Activated CD8-positive, alpha-beta memory T cell treated with anti-CD3 and anti-CD28 coated beads, Interleukin-2, amount 10 ng/mL, durations not matched to agents 7 days and 5 days (primary cell): ENCODE measurements at places on chromosomes 2 and 18.

GRCh38 chr2:230893841-230894781, 29.4 kb downstream of the ITM2C start:
- DNase-seq: no peak

- no peak for DNase-seq
Observed at GRCh38 chr2:237889016-237889415, 29.6 kb downstream of the RAMP1 start.

DNA sequence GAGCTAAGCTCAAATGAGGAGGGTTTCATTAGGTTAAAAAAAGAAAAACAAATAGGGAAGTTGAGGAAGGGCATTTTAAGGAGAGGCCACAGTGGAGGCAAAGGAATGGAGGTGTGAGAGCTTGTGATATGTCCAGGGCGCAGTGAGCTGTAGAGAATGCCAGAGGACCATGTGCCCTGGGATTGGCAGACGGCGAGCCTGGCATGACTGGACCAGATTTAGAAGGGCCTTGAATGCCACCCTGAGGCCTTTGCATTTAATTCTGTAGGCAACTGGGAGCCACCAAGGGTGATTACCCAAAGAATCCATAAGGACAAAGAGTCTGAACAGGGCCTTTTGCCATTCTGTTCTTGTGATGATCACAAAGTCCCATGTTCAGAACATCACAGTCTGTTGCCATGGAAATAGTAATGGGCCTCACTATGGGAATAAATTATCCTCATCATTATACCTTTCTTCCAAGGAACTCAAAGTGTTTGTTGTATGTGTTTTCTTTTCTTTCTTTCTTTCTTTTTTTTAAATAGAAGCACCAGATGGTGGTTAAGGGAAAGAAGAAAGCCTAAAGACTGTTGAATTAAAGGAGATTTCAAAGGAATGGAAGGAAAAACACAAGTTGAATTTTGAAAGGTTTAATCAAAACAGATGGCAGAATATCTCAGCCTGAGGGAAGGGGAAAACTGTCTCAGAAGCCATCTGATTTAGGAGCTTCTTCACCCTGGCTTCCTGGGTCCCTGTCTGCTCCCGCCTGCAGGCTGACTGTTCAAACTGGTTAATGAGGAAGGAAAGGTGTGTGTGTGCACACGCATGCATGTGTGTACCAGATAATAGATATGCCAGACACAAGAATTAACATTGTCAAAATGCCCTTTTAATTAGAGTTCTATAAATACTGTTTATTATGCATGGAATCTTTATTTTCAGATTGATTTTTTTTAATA, 31.6 kb upstream of the NCOA1 start:
- no peak for DNase-seq

- DNase-seq: no peak
Observed at GRCh38 chr18:24584205-24584604, 123.8 kb downstream of the HRH4 start.

DNA sequence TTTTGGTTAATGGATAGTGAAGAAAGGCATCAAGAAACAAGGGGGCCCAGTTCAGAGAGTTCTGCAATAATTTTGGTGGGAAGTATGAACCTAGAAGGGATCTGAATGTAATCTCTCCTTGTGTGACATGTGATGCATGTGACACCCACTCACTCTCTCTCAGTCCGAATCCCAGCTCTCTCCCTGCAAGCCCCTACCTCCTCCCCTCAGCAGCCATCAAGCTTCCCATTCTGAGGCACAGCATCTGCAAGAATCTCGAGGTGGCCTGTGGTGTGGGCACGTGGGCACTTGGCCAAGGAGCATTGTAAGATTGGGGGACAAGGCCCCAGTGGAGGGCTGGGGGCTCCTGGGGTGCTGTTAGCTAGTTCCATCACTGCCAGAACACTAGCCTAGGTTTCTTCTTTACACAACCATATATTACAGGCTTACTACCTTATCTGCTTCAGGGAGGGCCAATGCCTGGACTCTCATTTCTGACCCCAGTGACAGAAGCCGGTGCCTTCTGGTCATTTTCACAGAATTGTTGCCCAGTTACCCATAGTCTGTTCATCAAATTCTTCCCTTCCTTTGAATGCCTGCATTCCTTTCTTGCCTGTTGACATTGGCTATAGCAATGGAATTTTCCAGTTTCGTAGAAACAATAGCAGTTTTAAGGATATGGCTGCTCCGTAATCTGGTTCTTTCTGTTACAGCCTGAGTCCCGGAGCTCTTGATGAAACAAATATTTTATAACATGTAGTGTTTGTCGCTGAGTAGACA, 13.3 kb upstream of the LCLAT1 start:
- no peak for DNase-seq

- no peak for DNase-seq
Observed at GRCh38 chr18:48542513-48543181, 3.8 kb downstream of the CTIF start.

DNA sequence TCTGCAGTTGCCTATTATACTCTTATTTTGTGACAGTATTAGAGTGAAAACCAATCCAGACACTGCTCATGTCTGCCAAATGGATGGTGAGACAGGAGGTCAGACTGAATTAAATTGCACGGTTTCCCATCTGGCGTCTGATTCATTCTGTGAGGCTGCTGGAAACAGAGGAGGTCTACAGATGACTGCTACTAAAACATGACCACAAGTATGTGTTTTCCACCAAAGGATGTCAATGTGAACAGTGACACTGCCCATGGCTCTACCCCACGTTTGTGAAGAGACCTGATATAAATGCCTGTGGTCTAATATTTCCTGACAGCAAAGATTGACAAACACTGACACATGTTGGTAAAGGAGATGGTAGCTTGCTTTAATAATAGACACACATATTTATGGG, 104.3 kb upstream of the ST6GAL2 start:
- DNase-seq: no peak

DNA sequence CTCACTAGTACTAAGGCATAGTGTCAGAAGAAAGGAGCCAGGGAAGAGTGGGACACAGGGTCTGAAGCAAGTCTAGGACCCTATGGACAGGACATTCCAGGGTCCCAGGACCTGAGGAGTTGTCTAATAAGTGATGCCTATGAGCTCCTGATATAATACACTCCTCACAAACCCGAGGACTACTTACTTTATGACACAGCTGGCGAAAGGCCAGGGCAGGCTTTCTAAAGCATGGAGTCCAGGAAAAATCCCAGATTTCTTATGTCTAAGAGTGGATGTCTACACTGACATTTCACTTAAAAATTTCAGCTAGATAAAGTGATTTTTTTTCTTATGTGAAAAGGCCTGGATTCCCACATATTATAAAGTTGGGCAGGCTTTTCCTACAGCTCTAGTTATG, 502.2 kb upstream of the SETBP1 start:
- DNase-seq: no peak

DNA sequence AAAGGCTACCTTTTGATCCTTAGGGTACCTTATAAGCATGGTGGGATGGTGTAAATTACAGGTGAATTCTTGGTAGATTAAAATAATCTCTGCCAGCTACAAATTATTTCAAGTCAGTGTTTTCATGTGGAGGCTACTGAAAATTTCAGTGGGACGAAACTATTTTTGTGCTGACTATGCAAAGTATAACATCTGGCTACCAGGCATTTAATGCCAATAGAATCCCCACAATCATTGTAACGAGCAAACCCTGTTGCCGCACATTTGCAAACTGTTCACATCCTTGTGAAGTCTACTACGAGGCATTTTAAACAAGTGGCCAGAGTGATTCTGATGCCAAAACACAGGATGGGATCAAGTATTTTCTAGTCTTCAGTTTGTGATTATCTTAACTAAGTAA, 48.1 kb upstream of the SDC1 start:
- no peak for DNase-seq

- DNase-seq: no peak
Observed at GRCh38 chr2:142869461-142870106, 7.9 kb upstream of the KYNU start.

DNA sequence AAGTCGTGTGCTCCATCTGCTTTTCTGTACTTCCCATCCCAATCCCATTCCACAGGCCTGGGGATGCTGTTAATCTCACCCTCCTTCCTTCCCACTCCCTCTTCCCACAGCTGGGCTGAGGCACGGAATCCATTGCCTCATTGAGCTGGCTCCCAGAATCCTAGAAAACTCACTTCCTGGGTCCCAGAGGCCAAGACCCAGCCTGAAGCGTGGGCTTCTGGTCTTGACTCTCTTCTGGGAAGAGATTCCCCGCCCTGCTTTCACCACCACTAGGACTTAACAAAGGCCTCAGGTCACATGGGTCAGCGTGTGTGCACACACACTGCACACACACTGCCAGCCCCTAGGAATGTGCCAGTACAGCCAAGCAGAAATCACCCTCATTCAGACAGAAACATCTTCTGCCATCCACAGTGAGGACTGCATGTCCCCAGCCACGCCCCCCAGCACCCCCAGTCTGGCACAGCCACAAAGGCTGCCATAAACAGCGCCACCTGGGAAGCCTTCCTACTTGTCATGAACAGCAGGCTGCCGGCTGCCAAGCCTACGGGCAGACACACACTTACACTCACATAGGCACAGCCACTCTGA, 165.8 kb downstream of the TNS1 start:
- no peak for DNase-seq

DNA sequence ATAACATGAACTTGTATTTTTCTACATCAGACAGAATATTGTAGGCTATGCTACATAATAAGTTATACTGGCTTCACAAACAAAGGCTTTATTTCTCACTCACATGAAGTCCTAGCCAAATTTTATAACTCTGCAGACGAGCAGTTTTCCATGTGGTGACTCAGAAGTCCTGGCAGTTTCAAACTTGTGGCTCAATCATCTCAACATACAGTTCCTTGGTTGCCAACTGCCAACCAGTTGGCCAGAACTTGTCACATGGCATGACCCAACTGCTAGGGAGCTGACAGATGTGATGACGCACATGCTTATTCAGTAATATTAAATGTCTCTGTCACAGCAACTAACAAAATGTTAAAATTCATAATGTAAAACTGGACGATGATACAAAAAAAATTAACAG, 63.8 kb upstream of the ZC3H15 start:
- DNase-seq: no peak

GRCh38 chr2:233852056-233852455, 2.3 kb downstream of the HJURP start:
- DNase-seq: no peak

DNA sequence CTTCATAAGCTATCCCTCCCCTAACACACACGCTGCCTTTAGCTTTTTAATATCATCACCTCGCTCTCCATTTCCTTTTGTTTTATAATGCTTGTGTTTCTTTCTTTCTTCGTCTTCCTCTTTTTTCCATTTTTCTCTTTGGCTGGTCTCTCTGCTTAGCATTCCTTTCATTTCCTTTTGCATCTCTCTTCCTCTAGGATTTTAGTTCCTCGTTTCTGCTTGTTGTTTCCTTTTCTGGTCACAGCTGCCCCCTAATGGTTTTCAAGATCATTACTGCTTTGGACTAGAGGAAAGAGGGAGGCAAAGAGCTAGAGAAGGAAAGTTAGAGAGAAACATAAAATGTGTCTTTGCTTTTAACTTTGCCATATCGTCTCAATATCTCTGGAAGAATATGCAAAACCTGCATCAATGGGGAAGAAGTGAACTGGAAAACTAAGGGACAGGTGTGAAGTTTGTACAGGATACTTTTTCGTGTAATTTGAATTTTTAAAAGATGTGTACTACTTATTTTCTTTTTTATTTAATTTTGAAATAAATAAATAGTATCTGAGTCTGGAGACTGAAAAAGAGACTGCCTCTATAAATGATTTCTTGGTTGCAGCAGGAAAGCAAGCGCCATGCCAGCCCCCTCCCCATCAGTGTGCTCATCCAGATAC, 6.3 kb upstream of the NRP2 start:
- no peak for DNase-seq

DNA sequence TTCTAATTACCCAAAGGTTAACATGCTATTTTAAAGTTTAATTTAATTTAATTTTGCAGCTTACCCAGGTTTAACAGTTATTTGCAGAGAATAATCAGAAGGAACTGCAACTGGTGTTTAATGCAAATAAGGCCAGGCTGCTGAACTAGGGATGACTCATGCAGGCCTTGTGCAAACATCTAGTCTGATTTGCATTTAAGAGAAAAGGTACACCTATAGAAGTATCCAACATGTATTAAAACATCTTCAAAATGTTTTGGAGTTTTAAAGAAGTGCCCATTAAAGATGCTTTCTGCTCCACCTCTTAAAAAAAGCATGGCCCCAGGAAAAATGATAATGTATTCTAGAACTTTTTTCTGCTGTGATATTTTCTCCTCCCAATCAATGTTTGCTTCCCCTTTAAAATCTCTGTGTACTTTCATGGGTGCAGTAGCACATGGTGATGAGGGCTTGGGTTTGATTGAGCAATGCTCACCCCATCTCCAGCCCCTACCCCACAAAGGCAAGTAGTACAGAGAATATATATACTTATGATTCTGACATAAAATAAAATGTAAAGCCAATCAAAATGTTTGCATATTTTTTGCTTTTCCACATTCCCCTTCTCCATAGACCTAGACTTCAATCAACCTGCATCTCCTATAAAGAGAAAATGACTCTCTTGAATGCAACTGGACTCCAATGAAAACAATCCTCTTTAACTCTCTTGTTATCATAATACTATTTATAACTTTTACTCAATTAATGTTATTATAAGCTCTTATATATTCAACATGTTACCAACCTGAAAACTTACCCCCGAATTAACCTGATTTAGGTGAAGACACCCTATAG, 54.1 kb downstream of the ATP8B1 start:
- no peak for DNase-seq

DNA sequence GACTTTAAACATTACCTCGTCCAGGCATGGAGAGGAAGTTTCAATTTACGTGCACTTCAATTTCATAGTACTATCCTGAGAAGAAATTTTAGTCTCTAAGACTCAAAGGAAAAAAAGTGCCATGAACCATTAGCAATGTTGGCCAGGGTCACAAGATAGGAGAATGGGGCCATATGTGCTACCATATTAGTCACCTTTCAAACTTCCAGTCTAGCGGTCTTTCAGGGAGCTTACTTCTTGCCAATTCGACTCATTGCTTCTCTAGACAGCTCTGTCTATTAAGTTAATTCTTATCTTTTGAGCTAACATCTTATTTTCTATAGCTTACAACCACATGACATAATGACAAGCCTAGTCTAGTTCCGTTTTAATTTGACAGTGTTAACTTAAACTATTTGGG, 129.1 kb downstream of the ANKRD44 start:
- DNase-seq: no peak

- no peak for DNase-seq
Observed at GRCh38 chr2:217840522-217840921, 162.3 kb downstream of the TNS1 start.

GRCh38 chr2:70328921-70329561, 27.2 kb upstream of the FAM136A start:
- DNase-seq: no peak

DNA sequence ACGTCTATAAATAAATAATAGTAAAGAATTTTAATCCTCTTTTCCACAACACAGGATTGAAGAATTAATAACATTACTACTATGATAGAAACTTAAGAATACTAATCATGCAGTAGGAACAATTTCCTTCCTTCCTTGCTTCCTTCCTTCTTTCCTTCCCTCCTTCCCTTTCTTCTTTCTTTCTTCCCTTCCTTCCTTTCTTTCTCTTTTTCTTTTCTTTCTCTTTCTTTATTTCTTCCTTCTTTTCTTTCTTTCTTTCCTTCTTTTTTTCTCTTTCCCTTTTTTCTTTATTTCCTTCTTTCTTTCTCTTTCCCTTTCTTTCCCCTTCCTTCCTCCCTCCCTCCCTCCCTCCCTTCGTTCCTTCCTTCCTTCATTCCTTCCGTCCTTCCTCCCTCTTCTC, 77.6 kb downstream of the SCN3A start:
- DNase-seq: no peak
